Fibroblast of the conjunctiva (primary cell): ENCODE measurements at places on chromosomes 1 and 21.
A peak's percentile ranks its signal among the peaks of the same experiment; 100 is the strongest.

- DNase-seq = no peak
These were observed 209.4 kb upstream of the SNX7 start for GRCh38 chr1:98452162-98452561.

DNA sequence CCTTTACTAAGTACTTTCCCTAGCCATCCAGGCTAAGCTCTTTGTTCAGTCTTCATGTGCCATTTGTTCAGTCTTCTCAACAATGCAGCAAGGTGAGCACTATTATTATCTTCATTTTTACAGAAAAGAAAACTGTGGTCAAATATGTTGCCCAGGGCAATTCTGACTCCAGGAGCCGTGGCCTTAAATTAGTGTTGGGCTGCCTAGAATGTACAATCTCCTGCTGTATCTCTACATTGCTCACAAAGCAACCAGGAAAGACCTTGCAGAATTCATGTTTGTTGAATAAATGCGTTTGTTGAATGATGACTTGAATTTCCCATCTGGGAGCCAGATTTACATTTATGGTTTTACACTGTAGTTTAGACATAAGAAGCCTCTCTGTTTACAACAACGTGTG, 14.2 kb downstream of the CD101 start:
- DNase-seq = no peak

GRCh38 chr1:232574889-232575762, 54.8 kb downstream of the SIPA1L2 start:
- no peak for DNase-seq

GRCh38 chr1:62625415-62625814, 28.1 kb downstream of the ANGPTL3 start:
- DNase-seq = no peak

GRCh38 chr1:235601104-235601503, 48.5 kb downstream of the GNG4 start:
- DNase-seq = no peak

- DNase-seq = peak; percentile 95
These were observed at the start of gene CDCA8 for GRCh38 chr1:37692078-37692833. CDCA8 (plus strand) TSS chr1:37692516; CDS start chr1:37692691, 175 bp downstream.

DNA sequence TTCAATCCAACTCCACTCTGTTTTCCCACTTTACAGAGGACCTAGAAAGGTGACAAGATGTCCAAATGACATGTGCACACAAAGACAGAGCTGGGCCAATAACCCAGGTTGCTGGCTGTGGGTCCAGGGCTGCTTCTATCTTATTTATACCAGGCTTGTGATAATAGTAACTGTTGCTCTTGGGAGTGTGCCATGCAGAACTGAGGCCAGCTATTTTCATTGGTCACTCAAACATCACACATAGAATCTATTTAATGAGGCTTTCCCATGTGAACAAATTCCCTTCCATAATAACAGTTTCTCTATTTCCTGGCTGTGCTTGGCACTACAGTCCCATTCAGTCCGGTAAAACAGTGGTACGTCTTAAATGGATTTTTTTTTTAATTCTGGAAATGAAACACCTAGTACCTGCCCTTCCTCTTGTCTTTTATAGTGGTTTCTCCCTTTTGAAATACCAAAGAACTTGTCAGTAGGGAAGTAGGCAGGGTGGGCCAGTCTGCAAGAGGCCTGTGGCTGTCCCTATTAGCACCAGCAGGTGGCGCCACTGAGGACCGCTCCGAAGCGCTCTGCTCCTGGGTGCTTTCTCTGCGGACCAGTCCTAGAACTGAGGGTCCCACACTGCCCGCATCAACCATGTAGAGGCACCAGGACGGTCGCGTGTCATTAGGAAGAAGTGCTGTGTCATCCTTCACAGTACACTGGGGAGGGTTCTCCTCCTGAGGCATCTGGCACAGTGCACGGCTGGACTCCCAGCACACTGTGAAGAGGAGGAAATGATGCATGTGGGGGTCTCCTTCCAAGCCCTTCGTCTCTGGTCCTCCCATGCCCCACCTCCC, 52.1 kb downstream of the GPR161 start:
- DNase-seq = peak; percentile 23

- no peak for DNase-seq
These were observed 1.0 kb downstream of the GALNT2 start for GRCh38 chr1:230067871-230068620.

DNA sequence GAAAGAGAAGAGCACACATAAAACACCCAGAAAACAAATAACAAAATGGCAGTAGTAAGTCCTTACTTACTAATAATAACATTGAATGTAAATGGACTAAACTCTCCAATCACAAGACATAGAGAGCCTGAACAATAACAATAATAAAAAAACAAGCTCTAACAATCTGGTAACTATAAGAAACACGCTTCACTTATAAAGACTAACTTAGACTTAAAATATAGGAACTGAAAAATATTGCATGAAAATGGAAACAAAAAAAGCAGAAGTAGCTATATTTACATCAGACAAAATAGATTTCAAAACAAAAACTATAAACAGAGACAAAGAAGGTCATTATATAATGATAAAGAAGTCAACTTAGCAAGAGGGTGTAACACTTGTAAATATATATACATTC, 83.1 kb upstream of the LYPLAL1 start:
- DNase-seq = no peak

DNA sequence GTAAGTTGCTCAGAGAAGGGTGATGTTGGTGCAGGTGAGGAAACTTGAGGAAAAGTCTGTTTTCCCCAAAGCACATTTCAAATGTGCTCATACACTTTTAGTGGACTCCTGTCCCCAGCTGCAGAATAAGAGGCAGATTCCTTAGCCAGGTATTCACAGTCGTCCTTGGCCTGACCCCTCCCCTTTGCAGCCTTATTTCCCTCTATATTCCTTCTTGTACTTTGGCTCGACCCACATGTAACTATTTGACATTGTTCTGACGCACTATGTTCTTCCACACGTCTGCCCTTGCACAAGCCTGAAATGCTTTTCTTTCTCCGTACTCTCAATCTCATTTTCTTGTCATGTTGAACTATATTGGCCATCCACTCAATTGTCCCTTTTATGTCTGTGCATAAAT, 498.4 kb upstream of the USP24 start:
- DNase-seq = no peak

DNA sequence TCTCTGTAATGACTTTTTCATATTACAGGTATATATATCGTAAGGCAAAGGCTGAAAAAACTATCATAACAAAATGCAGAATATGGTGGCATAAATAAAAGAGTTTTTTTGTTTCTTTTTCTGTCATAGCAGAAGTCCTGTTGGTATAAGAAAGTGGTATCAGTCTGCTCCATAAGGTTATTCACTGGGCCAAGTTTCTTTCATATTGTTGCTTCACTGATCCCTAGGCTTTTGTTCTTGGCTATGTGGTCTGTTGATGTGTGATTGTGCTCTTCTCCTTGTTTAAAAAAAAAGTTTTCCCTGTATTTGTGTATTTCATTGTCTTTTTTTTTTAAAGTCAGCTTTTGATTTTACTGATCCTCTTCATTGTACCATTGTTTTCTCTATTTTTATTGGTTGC, 26.0 kb downstream of the PTBP2 start:
- no peak for DNase-seq

- DNase-seq = no peak
These were observed 74.6 kb downstream of the NENF start for GRCh38 chr1:212507369-212507768.

DNA sequence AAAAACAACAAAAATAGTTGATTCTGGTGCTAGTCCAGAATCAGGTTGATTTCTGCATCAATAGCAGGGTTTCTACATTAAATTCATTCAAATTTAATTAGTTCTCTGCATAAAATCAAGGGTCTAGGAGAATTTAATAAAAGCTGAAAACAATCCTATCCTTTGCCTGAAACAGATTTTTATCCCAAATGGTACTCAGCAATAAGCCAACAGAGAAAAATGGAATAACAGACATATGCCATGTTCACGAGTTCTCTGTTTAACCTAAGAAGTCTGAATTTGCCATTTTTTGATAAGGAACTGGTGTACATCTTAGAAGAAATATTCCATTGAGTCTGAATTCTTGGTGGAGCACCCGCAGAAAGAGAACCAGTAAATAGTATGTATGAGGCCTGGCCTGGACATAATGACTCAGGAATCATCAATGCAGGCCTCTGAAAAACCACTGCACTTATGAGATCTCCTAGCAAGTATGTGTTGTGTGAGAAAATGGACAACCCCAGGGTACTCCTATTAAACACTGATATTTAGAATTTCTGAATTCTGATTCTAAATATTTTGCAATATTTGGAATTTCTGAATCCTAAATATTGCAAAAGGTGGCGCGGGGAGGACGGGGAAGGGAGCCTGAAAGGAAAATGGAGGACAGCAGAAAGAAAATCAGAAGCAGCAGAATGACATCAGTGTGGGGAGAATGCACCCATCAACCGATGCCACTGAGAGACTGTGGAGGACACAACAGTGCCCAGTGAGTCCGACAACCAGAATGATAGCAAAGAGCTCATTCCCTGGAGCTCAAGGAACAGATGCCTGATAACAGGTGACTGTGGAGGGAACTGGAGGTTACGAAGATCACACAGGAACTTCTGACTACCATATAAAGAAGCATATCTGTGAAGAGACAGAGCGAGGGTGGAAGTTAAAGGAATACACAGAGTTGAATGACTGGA, 97.6 kb downstream of the APP start:
- DNase-seq = no peak

- DNase-seq = peak; percentile 6
These were observed 147.3 kb downstream of the HS2ST1 start for GRCh38 chr1:87061742-87062156.

- no peak for DNase-seq
These were observed 539.2 kb upstream of the PRMT6 start for GRCh38 chr1:106517224-106517623.

GRCh38 chr1:184557423-184558347, 170.9 kb downstream of the C1orf21 start:
- DNase-seq = no peak

- no peak for DNase-seq
These were observed 192.8 kb downstream of the PRDM2 start for GRCh38 chr1:13892671-13893325.

- no peak for DNase-seq
These were observed at the start of gene CNIH3 for GRCh38 chr1:224615861-224616755. CNIH3 (plus strand) TSS chr1:224616317; CDS start chr1:224617175, 858 bp downstream.

- no peak for DNase-seq
These were observed 2.4 kb downstream of the ALX3 start for GRCh38 chr1:110067893-110068645.

GRCh38 chr1:55304229-55304740, 89.1 kb upstream of the USP24 start:
- no peak for DNase-seq

- peak; percentile 24 for DNase-seq
These were observed 12.6 kb upstream of the SERINC2 start for GRCh38 chr1:31400393-31400792.

DNA sequence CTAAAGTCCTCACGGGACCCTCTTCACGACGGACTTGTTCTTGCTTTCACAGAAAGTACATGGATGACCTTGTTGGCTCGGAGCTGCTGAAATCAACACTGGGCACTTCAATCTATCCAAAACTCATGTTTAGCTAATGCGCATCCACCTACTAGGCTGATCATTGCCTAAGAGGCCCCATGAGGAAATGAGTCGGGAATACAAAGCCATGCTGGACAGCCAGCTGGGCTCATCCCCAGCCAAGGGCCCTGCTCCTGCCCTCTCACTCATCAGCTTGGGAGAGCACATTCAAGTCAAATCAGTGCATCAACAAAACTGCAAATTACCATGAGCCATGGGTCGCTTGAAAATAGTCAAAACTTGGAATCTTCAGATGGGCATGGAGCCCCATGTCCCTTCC, 14.8 kb upstream of the HEYL start:
- no peak for DNase-seq

GRCh38 chr1:51924455-51924854, 45.9 kb upstream of the NRDC start:
- no peak for DNase-seq

GRCh38 chr1:9520411-9520810, 18.9 kb upstream of the SLC25A33 start:
- DNase-seq = no peak

DNA sequence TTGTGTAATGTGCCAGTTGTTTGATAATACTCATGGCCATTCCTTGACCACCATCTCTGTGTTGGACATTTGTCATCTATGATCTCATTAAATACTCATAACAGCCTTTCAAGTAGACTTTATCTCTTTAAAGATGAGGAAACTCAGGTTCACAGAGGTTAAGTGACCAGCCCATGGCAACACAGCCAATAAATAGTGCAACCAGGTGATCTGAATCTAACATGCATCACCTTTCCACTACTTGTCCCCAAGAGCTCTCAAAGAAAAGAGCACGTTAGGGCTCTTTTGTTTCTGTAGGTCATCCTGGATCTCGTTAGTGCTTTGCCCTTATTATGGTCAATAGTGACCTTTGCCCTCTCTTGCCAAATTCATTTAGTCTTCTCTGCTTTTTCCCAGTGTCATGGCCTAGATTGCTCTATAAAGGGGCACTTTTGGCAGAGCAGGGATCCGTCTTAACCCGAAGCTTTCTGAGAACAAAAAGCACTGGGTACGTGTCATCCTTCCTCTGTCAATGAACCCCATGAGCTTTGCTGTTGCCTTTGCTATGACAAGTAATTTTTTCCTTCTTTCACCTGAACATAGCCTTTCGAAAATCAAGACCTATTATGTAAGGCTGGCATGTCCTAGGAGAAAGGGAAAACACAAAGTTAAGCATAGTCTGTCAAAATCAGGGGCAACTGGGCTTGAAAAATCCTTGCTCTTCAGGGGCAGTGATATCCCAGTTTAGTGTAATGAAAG, 88.0 kb upstream of the PLXNA2 start:
- DNase-seq = no peak

DNA sequence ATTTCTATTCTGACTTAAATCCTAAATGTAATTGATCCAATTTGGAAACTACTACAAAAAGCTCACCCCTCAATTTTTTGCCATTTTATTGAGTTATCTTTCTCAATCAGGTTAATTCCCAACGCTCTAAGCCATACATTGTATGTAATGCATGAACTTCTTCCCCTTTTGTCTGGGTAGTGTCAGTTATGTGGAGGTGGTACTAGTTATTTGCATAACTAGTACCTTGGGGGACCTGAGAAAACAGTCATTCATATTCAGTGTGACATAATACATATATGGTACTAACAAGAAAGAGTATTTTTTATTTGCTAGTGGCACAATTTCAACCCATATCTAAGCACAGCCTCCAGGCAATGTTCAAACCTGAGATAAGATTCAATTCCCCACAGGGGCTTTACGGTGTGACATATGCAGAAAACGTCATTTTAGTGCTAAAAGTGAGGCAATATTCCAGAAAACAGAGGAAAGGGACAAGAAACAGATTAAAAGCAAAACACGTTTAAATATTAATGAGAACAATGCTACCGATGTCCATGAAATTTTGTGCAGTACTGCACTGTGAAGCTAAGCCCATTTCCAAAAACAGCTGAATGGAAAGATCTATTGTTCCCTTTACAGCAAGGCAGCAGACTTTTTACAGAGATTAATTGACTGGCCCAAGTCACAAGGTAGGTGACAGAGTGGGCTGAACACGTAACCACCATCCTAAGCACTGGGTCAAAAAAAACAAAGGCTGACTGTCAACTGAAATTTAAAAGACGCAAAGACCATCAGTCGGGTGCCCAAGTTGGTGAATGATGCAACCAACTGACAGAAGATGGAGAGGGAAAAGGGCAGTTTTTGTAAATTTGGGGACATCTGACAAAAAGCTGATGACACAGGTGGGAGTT, 1.4 kb downstream of the HLCS start:
- DNase-seq = no peak
